ENCODE measurements at places on chromosomes 3 and 15.

DNA sequence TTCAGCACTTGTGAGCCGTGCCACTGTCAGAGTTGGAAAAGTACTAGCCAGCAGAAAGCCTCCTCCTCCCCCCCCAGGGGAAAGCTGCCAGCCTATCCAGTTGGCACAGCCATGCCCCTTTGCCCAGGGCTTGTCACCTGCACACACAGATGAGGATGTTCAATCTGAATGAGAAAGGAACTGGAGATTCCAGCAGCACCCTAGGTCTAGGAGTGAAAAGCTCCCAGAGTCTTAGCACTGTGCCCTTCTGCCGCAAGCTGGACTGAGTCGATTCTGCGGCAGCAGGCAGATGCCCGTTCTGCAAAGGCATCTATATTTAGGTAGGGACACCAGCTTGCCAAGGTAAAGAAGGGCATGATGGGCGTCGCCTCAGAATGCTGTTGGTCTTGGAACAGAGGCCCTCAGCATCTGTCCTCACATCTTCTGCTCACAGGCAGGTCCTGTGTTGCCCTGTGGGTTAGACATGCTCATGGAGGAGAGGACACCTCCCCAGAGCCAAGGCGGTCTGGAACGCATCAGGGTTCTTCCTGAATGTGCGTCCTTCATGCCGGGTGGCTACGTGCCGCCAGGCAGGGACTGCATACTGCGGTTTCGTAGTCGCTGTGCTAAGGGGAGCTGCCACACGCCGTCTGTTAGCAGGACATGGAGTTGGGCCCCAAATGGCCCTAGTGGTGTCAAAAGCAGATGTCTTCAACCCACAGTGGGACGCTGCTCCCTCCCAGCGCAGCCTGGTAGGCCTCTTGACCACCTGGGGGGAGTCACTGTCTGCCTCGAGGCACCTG lies 109.5 kb downstream of the VGLL4 start:
- no peak for DNase-seq

- no peak for DNase-seq
These were observed 310.4 kb upstream of the NR2F2 start for GRCh38 chr15:96020133-96020532.

- DNase-seq = no peak
These were observed 3.3 kb upstream of the ITPKA start for GRCh38 chr15:41490355-41490754.

DNA sequence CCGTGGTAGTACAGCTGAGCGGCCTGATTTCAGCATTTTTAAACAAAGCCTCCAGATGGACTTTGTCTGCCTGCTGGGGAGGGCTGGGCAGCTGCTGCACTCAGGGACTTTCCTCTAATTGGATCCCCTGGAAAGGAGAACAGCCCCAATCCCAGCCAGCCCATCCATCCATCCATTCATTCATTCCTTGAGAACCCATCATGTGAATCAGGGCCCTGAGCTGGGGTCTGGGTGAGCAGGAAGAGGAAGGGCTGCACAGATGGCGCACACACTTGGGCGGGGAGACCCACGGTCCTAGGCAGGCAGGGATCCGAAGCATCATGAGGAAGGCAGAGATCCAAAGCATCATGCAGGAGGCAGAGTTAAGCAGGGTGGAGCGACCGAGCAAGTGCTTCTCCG lies 45.7 kb downstream of the TPRA1 start:
- DNase-seq = no peak

DNA sequence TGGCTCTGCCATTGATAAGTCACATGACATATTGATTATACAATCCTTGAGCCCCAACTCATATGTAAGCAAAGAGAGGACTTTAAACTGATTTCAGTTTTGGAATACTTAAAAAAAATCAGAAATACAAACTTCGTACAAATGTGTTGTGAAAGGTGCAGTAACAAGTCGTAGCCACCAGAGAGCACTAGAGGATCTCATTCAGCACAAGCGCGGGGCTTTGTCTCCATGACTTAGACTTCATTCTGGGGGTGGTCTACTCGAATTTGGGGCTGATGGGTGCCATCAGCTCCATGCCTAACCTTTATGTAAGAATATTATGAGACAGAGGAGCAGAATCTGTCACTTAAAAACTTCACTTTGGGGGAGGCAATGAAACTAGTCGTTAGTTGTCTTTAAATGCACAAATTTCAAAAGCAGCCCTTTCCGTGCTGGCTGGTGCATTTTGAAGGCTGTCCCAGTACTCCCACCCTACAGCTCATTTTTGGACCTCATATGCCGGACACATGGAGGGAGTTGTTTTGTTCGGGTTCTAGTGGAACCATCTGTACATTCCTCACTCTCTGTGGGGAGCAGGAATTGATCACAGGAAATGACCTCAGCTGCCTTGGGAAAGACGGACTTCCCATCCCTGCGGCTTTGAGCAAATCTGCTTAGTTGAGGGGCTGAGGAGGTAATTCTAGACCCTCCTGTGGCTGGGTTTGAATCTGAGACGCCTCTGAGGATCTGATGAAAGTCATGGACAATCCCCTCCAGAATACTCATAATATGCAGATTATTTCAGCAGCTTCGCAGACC lies 27.5 kb upstream of the MASP1 start:
- DNase-seq = peak; percentile 83

- no peak for DNase-seq
These were observed 8.2 kb upstream of the GANC start for GRCh38 chr15:42264795-42265194.

DNA sequence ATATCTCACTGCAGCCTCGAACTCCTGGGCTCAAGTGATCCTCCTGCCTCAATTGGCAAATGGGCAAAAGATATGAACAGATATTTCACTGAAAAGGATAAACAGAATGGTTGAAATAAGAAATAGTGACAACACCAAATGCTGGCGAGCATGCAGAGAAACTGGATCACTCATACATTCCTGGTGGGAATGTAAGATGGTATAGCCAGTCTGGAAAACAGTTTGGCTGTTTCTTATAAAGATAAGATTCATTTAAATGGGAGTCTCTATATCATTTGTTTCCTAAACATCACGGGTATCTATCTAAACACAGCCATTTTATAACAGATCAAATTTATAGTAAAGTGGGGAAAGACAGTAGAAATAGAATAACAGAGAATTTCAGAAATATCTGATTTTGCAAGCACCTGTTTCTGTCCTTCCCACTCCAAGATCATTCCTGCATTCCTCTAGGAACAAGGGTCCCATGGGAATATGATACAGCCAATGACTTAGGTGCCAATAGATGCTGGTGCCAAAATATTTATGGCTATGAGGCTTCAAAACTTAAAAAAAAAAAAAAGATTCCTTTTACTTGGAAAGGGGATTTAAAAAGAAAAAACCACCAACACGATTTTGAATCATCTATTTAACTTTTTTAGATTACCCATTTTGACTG lies 9.9 kb upstream of the TFDP2 start:
- DNase-seq = no peak

- DNase-seq = no peak
These were observed 50.5 kb upstream of the UBP1 start for GRCh38 chr3:33490641-33491241.

DNA sequence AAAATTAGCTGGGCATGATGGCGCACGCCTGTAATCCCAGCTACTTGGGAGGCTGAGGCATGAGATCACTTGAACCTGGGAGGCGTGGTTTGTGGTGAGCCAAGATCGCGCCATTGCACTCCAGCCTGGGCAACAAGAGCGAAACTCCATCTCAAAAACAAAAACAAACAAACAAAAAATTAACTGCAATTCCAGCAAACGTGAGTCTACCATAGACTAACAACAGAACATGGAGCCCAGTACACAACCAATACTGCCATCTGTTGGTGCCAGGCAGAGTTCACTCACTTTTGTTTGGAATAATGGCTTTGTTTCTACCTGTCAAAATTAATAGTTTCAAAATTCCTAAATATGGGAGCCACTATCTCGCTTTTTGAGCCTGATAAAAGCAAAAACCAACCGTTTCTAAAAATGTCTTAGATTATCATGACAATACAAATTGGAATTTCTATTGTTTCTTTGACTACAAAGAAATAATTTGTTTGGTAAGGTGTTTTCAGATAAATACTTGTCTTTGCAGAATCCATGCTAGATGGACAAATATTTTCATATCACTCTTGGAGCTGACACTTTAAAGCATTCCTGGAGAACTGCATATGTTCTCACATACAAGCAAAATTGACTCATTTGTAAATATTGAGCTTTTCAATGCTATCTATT lies 45.0 kb downstream of the GPR176 start:
- DNase-seq = peak; percentile 54

GRCh38 chr3:23825802-23826201 lies 20.0 kb downstream of the UBE2E1 start:
- no peak for DNase-seq

GRCh38 chr15:43998607-43999006 lies 171.8 kb downstream of the WDR76 start:
- no peak for DNase-seq

GRCh38 chr3:50612234-50612882 lies 784 bp upstream of the CISH start:
- DNase-seq = no peak

GRCh38 chr15:43463507-43463906 lies 29.4 kb downstream of the TP53BP1 start:
- DNase-seq = no peak

GRCh38 chr15:68330416-68330815 lies 52.9 kb downstream of the FEM1B start:
- DNase-seq = no peak

DNA sequence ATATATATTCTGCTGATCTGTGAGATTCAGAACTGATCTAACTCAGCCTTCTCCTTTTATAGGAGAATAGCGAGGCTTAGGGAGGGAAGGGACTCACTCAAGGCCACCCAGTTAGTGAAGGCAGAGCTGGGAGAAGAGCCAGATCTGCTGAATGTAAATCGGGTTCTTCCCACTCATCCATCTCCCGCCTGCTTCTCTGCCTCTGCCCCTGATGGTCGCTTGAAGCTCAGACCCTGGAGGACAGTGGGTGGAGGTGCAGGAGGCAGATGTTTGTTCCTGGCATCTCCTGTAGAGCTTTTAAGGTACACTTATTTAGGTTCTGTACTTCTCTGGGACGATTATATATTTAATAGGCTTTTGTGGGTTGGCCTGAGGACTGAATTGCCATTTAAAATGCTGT lies 4.3 kb downstream of the PDIA5 start:
- no peak for DNase-seq

DNA sequence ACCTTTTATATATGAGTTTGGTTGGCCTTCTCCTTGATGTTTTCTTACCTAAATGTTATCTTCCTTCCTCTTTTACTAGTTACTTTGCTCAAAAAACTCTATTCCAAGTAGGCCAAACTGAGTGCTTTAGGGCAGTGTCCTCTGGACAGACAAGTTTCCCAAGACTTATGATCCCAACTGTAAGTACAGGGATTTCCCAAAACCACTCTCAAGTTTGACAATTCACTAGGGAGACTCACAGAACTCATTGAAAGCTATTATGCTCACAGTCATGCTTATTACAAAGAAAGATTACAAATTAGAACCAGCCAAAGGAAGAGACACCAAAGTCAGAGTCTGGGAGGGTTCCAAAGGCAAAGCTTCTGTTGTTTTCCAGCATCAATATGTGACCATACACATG lies 534.2 kb upstream of the ALCAM start:
- DNase-seq = no peak

DNA sequence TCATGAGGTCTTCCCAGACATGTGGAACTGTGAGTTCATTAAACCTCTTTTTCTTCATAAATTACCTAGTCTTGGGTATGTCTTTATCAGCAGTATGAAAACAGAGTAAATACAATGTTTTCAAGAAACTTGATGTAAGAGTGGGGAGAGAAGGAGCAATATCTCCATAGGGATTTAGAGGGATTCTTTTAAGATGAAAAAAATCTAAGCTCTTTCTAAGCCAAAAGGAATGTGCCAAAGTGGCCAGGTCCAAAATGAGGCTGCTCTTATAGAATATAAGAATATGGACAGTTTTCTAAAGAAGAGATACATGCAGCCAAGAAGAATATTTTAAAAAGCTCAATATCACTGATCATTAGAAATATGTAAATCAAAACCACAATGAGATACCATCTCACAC lies 23.9 kb upstream of the RYK start:
- no peak for DNase-seq

DNA sequence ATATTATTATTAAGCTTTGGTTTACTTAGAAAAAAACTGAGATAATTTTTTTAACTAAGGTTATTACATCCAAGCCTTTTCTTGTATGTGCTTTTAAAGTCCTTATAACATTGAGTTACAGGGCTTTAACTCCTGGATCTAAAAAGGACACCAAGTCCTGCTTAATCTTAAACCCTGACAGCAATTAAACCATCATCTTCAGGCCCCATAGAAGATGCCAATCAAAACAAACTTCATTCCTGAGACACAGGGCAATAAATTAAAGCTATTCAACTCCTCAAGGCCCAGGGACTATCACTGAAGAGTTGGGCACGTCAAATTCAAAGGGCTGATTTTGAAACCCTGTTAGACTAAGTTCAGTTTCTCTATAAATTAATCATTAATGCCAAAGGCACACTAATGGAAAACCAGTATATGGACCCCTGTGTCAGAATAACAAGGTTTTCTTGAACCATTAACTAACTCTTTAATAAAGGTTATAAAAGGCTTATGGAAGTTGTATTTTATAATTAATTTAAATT lies 1152.6 kb downstream of the NSUN3 start:
- no peak for DNase-seq

- DNase-seq = no peak
These were observed 46.3 kb downstream of the SYNM start for GRCh38 chr15:99151156-99151555.

DNA sequence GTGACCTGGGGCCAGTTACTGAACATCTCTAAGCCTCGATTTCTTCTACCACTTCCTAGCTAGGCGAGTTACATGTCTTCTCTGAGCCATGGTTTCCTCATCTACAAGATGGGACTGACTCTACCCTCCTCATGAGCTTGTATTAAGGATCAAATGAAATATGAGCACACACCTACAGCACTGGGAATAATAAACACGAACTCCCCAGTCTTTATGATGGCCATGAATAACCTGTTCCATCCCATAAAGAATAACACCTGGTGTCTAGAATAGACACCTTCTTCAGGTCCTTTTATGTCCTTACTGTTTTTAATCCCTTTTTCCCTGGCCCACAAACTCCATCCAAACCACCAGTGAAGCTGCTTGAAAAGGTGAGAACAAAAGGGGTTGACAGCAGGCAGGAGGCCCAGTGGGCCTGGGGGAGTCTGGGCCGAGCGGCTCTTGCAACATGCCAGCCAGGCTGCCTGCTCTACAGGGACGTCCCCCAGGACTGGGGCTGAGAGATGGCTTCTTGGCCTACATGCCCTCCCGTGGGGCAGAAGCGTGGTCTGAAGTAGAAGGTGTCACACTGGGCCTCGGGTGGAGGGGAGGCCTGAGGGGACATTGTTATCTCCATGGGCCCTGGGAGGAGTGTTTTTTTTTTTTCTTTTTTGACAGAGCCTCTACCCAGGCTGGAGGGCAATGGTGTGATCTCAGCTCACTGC lies 178.2 kb downstream of the RAB11A start:
- no peak for DNase-seq

- DNase-seq = peak; percentile 38
These were observed 18.3 kb downstream of the FBXO22 start for GRCh38 chr15:75921732-75922703.

- peak; percentile 34 for DNase-seq
These were observed at the start of gene CAMP for GRCh38 chr3:48222616-48223513. TSS of gene CAMP (plus strand) at chr3:48223495. CDS start at chr3:48223512, 17 bp downstream.
